ENCODE measurements at places on chromosomes 11 and 22. TPM values are rescaled to one million over a fixed set of nuclear protein-coding genes. Genes with fewer than 3 reads are reported as not detected.

Gene TRIM3
- polyA plus RNA-seq, result 16.8 TPM

Gene SCUBE2
- 22.8 TPM for polyA plus RNA-seq

Gene TRIM51
- polyA plus RNA-seq, result not detected

Gene OR52E4
- polyA plus RNA-seq, result not detected

DNA sequence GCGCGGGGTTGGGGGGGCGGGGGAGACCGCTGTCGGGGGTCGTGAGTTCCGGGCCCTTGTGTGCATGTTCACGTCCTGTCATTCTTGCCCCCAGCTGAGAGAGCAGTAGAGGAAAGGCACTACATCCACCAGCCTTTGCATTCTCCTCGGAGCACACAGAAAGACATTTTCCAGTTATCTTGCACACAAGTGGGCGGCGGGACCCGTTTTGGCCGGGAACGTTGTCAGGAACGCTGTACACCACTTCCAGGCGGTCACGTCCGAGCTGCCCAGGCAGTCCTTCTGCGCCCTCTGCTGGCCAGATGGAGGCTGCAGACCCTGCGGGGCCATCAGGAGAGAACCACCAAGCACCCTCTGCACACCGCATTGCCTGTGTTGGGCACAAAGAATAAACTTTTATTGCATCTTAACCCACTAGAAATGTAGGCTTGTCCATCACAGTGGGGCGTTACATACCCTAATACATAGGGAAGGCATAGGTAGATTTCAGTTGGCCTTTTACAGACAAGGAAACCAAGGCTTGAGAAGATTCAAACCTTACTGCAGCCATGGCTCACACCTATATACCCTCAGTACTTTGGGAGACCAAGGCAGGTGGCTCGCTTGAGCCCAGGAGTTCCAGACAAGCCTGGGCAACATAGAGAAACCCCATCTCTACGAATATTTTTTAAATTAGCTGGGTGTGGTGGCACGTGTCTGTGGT is 2.8 kb upstream of the CDKN1C start:
- DNase-seq, result peak; percentile 92

DNA sequence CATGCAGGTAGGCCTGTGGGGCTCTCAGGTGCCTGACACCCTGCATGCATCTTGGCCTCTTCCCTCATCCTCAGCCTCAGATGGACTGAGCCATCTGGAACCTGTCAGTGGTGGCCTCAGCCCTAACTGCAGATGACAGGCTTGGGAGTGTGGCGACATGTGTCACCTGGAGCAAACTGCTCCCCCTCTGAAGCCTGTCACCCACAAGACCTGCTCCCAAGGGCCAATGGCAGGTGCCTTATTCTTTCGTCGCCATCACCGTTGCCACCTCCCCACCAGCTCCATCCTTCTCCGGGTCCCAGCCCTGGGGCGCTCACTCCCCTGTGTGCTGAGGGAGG is 3.6 kb upstream of the SEPTIN5 start:
- no peak for DNase-seq

Gene FIBIN
- polyA plus RNA-seq, result 35.0 TPM

- peak; percentile 56 for DNase-seq
Measured at GRCh38 chr22:24331468-24332440, 61.1 kb downstream of the SPECC1L start.

Gene OR51B4
- not detected for polyA plus RNA-seq

- no peak for DNase-seq
Measured at GRCh38 chr11:117457835-117458234, 130.2 kb downstream of the CEP164 start.

Gene GUCY1A2
- 7.5 TPM for polyA plus RNA-seq

DNA sequence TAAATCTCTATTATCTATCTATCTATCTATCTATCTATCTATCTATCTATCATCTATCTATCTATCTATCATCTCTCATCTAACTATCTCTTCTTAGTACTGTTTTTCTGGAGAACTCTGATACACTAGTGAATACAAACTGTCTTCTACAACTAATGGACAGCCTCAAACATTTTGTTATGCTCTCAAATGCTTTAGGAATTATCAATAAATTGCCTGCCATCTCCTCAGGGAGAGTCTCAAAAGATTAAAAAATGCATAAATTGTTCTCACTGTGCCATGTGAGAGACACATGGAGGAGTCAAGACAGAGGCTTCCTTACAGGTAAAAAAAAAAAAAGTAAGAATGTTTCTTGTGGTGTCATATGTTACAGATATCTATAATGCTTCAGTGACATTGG is at the start of gene OR8K3:
Gene OR8K3 (plus strand): TSS at position 301 of the 400 bp plus-strand sequence. CDS start 3,163 bp downstream, outside the sequence.
- DNase-seq, result no peak

GRCh38 chr22:43616645-43617044 is 195.5 kb downstream of the EFCAB6 start:
- DNase-seq, result no peak

DNA sequence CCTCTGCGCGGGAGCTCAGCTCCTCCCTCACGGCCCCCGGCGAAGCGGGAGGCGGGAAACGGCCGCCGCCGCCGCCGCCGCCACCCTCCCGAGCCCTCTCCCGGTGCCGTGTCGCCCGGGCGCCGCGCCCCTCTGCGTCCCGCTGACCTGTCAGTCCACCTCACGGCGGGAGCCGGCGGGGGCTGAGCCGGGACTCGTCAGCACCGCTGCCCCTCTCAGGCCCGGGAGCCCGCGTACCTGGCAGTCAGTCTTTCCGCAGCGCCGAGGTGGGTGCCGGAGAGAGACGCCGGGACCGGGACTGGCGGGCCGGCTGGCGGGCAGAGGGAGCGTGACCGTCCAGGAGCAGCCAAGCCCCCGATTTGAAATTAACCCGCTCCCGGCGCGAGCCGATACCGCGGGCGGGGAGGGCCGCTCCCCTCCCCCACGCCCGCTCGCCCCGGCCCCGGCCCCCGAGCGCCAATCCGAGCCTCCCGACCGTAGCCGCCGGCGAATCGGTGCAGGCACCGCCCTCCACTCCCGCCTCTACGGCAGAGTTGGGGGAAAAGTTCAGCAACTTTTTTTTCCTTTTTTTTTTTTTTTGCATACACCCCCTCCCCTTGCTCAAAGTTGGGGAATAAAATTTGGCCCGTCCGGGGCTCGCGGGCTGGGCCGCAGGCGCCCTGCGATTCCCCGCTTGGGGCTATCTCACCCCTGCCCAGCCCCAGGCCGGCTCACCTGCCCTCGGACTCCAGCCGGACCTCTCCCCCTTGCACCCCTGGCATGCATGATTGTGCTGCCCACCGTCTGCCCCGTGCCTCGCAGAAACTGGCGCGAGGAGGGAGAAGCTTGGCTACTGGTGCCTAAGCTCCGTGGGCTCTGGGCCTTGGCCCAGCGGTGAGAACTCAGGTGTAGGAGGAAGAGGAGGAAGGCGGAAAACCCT is 774 bp upstream of the E2F8 start:
- DNase-seq, result no peak

DNA sequence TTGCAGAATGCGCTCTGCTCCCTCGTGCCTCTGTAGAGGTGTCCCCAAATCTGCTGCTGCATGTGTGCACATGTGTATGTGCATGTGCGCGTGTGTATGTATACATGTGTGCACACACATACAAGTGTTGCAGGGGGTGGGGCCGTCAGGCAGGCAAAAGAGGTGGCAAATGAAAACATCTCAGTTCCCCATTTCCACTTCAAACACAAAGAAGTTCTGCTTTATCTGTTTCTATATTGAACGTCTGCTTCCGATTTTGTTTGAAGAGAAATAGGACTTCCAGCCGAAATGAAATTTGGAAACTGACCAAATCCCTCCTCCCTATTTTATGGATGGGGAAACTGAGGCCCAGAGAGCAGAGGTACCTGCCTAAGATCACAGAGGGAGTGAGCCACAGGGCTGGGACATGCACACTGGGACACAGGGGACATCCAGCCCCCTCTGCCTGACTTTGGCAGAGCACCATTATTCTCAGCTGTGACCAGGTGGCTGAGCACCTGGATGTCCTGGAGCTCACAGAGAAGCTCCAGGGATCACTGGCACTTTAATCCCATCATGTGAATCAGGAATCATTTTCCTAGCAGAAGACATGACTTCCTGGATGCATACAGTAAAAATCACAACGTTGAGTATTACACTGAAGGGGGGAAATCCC is 41.2 kb upstream of the ALX4 start:
- DNase-seq, result no peak

DNA sequence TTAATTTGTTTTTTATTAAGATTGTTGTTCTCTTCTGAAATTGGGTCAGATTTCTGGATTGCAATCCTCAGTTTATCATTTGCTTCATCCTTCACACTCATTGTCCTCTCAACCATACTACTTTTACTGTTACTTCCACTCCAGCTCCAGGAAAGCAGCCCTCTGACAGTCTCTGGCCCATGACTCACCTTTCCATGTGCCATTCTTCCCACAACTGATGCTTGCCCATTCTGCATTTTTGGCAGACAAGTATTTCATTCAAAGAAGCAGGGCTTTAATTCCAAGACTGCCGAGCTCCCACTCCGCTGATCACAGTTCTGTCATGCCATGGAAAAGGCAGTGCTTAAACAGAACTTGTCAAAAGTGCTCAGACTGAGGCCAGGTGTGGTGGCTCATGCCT is 139.2 kb downstream of the WNT11 start:
- DNase-seq, result no peak

Gene WNT11
- polyA plus RNA-seq, result 22.9 TPM

Gene C11orf86
- not detected for polyA plus RNA-seq

- DNase-seq, result peak; percentile 43
Measured at GRCh38 chr22:38941488-38941987, 15.9 kb upstream of the APOBEC3A start.

GRCh38 chr22:49489821-49490220 is 337.9 kb downstream of the BRD1 start:
- no peak for DNase-seq

Gene PISD
- 22.6 TPM for polyA plus RNA-seq

Gene SPI1
- 6.9 TPM for polyA plus RNA-seq

GRCh38 chr22:35212009-35212408 is 45.3 kb upstream of the HMGXB4 start:
- peak; percentile 23 for DNase-seq

DNA sequence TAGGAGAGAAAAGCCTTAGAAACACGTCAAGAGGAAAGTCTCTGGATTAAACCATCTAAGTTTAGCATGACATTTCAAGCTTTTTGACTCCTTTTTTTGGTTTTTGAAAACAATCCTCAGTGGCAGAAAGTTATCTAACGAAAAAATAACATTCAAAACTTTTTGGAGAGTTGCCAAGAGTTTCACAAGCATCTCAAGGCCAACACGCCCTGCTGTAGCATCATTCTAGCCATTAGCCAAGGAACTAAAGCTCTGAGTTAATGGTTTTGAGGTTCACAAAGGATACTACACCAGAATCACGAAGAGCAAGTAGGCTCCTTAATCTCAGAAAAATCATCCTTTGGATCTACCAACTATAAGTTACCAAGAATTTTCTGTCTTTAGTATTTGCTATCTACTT is 94.8 kb downstream of the PICALM start:
- DNase-seq, result no peak

GRCh38 chr11:103586756-103587155 is 449.7 kb upstream of the DDI1 start:
- DNase-seq, result peak; percentile 52

Gene IFITM5
- polyA plus RNA-seq, result not detected

- peak; percentile 72 for DNase-seq
Measured at GRCh38 chr11:124917115-124917637, 1.9 kb upstream of the HEPN1 start.

DNA sequence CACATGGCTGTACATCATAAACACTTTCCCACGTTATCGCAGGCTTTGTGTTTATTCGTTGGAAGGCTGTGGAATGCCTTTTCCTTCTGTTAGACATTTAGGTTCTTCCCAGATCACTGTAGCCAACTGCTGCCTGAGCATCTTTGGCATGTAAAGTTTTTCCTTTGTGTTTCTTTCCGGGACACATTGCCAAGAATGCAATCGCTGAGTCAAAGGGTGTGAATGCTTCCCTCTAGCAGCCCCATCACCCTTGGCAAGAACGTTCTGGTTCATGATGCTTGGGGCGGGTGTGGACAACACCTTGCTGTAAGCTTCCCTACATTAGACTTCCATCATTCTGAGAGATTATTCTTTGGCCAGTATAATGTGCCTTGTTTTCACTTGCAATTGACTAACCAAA is 136.2 kb downstream of the OSBP2 start:
- peak; percentile 36 for DNase-seq

- DNase-seq, result no peak
Measured at GRCh38 chr11:120001178-120002090, 136.5 kb downstream of the TRIM29 start.

All from muscle of leg (tissue), 16 donors.